ENCODE measurements at places on chromosomes 2 and 18.

GRCh38 chr2:222869252-222869560 lies 8.4 kb downstream of the ACSL3 start:
- DNase-seq, result no peak

- no peak for DNase-seq
Observed at GRCh38 chr2:22199994-22200393, 1076.2 kb downstream of the TDRD15 start.

DNA sequence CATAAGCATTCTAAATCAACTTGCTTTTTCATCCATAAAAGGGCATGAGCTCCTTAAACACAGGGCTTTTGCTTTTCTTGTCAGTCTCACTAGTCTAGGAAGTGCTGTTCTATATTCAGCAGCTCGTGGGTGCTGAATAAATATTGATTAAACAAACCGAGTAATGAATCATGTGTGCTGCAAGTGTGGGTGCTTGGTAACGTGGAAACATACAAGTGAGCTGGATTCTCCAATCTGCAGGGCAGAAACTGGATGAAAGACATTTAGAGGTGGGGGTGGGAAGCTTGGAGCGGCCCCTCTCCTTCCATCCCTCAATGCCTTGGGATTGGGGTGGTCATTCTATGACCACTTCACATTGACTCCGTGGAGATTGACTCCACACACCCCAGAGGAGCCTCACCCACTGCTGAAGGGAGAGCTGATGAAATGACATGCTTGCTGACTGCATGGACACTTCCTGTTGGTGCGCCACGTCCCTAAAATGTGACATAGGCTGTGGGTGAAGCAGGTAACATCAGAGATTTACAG lies 114.6 kb downstream of the DOCK10 start:
- DNase-seq, result peak; percentile 72

DNA sequence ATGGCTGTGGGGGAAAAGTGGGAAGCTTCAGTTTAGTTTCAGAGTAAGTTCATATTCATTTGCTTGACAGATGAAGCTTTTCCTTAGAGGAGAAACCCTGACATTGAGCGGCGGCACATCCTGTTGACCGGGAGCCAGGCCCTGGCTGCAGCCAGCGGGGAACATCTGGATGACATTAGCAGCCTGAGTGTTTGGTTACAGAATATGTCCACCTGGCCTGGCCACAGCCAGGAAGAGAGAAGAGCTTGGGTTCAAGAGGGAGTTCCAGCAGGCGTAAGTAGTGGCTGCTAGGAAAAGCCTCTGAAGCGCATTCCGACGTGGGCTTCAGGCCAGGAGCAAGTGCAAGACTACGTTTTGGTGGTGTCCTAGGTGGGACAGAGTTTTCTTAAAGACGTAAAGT lies 144.9 kb upstream of the MYCN start:
- DNase-seq, result no peak

- DNase-seq, result peak; percentile 38
Observed at GRCh38 chr2:71962911-71963694, 184.6 kb downstream of the CYP26B1 start.

DNA sequence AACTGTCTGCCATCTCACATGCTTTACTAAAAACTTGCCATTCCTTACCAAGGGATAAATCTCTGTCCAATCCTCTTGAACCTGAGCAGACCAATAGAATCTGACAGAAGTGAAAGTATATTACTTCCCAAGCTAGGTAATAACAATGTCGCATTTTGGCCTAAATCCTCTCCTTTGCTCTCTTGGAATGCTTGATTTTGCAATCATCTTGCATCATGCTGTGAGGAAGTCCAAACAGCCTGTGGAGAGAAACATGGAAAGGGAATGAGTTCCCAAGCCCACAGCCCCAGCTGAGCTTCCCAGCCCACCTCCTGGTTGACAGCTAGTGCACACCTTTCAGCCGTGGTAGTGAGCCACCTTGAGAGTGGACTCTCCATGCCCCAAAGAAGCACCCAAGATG lies 540.6 kb downstream of the STK39 start:
- peak; percentile 43 for DNase-seq

DNA sequence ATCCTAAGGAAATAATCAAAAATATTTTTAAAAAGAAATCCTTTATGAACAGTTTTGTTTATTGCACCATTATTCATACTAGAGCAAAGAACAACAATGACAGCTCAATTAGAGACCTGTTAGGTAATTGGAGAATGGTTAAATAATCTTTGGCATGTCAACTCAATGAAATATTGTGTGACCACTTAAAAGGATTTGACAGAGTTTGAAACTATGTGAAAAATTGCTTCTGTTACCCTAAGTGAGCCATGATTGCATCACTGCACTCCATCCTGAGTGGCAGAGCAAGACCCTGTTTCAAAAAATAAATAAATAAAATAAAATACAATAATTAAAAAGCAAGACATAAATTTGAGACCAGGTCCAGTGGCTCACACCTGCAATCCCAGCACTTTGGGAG lies 66.1 kb upstream of the ATP8B1 start:
- peak; percentile 19 for DNase-seq

DNA sequence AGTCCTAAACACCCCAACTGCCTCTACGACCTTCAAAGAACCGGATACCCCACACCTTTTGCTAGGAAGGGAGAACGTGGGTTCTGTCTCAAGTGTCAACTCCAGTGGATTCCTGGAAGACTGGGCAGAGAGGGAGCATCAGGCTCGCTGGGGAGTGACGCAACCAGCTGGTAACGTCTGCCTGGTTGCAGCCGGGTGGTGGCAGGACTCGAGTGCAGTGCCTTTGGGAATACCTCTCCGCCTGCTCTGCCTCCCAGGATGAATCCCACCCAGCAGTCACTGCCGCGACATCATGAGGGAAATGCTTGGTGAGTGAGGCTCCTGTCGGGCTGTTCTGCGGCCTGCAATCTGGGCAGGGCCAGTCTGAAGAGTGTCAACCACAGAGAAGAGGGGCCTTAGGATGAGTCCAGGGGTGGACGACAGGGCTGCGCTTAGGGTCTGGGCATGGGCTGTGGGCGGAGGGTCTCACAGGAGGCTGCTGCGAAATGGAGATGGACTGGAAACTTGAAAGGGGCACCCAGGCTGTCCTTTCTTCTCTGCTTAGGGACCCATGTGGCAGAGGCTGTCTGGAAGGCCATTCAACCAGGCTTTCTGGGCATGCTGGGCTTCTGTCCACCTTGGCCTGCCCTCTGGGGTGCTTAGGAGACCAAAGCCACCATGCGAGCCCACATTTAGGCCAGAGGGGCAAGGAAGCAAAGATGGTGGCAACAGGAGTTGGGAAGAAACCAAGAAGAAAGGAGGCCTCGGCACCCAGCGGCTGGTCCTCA lies 12.9 kb downstream of the GPR17 start:
- DNase-seq, result no peak

DNA sequence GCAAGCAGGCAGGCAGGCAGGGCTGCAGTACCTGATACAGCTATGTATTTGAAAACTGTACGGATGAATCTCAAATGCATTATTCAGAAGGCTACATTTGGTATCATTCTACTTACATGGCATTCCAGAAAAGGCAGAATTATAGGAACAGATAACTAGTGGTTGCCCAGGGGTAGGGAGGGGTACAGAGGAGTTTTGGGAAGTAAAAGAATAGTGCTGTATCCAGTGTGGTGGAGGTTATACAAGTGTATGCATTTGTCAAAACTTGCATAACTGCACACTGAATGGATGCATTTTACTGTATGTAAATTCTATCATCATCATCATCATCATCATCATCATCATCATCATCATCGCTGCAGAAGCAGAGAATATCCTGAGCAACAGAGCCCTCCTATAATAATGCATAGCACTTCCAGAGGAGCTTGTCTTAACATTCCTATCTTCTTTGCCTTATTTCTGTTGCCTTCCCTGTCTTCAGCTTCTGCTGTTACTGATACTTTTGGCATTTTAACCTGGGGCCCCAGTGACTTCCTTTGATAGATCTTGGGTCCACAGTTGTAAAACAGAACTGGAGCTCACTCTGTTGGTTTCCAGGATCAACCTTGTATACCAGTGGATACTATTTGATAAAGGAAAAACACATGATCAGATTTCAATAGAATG lies 155.5 kb upstream of the OTX1 start:
- no peak for DNase-seq

DNA sequence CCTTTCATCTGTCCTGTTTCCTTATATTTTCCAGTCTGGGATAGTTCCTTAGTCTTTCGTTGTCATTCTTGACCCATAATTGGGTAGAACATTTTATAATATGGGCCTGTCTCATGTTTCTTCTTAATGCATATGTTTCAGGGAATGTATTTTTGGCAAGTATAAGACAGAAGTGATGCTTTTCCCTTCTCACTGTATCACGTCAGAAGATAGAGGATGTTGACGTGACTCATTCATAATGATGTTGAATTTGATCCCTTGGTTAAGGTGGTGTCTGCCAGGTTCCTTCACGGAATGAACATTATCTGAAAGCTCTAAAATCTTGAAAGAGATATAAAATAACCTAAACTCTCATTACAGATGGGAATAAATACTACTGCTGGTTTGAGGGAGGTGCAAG lies 18.8 kb downstream of the CDH7 start:
- DNase-seq, result no peak

DNA sequence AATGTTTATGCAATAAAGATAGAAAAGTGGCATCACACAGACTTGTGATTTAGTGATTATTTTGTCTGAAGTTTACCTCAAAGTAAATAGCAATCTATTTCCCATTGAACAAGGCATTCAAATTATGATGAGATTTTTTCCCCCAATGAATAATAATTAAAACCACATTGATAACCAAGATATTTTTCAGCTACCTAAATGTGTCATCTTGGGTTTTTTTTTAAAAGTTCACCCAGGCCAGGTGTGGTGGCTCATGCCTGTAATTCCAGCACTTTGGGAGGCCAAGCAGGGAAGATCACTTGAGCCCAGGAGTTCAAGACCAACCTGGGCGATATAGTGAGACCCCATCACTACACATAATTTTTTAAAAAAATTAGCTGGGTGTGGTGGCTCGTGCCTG lies 27.0 kb downstream of the MYOM1 start:
- DNase-seq, result no peak

DNA sequence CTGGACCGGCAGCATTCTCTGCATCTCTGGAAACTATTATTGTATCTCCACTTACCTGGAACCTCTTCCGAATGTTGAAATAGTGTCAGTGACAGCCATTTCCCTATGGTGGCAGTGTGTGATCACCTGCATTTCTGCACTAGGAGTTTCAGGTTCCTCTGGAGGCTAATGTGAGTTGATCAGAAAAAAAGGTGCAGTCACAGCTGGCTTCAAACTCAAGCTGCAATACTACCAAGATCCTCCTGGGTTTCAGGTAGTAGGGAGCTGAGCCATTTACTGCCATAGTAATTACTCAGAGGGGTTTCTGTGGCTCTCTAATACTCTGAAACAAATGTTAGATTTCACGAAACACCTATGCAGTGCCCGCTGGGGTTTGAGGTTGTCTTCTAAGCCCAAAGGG lies 183.5 kb upstream of the OSR1 start:
- no peak for DNase-seq

- DNase-seq, result no peak
Observed at GRCh38 chr2:166373105-166373504, 2.6 kb downstream of the SCN9A start.

All from choroid plexus epithelial cell (primary cell).